Stimulated activated CD4-positive, alpha-beta T cell treated with anti-CD3 and anti-CD28 coated beads, TNF-alpha, amount 100 ng/mL, for 1 hour (primary cell): ENCODE measurements at places on chromosomes 11 and 22.

DNA sequence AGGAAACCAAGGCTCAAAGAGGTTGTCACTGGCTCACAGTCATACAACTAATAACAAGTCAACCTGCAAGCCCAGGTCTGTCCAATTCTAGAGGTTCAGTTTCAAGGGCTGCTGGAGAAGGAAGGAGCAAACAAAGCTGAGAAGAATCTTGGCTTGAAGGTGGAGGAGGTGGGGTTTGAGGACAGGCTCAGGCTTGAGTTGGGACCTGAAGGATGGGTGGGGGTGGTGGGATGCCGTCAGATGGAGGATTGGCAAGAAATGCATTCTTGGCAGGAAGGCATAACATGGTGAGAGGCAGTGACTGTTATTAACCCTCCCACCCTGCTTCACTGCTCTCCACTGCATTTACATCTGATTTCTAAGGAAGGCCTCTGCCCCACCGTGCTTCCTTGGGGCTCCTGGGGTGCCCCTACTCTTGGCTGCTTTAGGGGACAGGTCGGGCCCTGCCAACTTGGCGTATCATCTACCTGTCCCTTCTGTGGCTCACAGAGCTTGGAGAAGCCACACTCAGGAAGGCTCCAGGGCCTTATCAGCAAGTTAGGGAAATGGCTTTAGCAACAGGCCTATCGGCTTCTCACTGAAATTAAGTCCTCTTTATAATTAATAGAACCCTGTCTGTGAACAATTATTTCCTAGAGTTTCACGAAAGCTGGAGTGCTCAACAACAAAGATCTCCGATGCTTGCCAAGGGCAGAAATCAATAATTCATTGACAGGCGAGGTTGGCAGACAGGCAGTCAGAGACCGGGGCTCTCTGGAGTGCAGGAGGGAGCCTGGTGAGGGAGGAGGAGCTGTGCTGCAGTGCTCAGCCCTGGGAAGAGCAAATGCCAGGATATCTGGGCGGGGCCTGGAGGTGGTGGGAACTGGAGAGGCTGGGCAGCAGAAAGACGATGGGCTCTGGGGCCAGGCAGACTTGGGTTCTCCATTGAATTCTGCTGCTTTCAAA is 84.9 kb upstream of the NARS2 start:
- DNase-seq = no peak

- no peak for DNase-seq
Measured at GRCh38 chr11:326842-327580, 6.4 kb upstream of the IFITM3 start.

DNA sequence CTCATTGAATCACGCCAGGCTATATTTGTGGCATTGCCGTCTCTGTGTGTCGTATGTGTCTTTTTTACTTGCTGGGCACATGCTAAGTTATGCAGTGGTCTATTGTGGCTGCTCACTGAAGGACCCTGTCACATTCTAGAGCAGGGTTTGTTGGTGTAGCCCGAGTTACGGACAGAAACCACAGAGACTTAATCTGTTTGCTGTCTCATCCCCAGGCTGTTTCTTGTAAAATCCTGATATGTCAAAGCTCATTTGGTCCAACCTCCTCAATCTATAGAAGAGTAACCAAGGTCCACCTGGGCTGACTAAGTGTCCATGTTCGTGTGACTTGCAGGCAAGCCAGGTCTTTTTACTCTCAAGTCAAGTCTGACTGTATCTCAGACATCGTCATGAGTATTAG is 5.0 kb downstream of the DPF2 start:
- no peak for DNase-seq

DNA sequence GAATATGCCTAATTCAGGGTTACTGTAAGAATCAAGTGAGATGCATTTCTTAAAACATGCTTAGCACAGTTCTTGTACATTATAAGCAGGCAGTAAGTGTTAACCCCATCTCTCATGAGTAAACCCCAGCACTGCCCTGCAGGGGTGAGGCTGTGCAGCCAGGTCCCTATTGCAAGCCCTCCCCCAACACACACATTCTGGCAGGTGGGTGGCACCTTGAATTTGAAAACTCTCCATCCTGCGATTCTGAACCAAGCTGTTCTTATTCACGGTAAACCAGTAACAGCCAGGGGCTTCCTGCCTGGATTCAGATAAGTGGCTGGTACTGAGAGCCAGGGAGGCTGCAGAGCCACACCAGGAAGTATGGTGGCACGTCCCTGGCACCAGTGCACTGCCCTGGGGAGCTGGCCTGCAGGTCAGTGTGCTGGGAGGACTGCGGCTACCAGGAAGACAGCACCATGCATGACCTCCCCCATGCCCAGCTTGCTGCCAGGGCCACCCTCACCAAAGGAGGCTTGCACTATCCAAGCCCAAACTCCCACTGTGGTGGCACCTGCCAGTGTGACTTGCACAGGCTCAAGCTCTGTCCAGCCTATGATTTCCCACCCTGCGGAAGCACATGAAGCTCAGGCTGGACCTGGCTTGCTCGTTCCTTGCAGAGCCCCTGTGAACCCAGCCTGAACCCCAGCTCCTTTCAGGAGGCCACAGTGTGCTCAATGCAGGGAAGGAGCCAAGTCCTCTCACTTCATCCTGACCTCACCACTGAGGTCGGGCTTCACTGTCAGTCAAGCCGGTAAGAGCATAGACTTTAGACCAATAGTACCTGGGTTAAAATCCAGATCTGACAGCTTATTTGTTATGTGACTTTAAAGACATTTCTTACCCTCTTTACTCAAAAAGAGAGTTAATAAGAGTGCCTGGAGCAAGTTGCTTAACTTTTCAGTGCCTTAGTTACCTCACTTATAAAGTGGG is 88.1 kb downstream of the MICAL2 start:
- no peak for DNase-seq

DNA sequence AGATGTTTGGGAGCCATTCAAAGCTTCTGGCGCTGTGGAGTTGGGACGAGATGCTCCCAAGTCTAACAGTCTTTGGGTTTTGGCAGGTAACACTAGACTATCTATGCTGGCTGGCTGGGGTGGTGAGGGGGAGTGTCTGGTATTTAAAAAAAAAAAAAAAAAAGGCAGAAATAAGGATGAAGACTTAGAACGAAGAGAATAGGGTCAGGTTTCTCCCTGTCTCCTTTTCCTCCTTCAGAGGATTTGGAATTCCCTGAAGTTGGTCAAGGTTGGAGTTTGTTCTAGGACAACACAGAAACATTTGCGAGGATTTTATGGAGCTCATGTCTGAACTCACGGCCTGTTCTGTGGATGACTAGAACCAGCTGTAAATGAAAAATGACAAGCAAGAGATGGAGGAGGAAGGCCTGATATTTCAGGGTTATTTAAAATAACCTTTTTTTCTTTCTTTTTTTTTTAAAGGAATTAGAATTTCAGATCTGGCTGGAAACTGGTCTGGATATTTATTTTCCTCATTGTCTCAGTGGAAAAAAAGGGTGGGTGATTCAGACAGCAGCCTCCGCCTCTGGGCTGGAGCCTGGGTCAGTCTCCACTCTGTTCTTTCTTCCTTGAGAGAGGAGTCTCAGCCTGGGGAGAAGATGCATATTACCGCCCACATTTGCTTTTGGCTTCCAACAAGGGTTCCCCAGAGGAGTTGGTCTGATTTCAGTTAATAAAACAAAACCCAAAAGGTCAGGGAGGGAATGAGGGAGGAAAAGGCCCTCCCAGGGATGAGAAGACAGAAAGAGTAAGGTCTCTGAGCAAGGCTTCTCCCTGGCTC is 80.1 kb downstream of the USP35 start:
- no peak for DNase-seq

- no peak for DNase-seq
Measured at GRCh38 chr22:31139866-31140716, at the start of gene PLA2G3. Gene PLA2G3, minus strand, starts transcription at chr22:31140508. Its CDS starts 154 bp downstream, at chr22:31140354.

GRCh38 chr11:122100037-122100755 is 15.8 kb downstream of the BLID start:
- DNase-seq = no peak

DNA sequence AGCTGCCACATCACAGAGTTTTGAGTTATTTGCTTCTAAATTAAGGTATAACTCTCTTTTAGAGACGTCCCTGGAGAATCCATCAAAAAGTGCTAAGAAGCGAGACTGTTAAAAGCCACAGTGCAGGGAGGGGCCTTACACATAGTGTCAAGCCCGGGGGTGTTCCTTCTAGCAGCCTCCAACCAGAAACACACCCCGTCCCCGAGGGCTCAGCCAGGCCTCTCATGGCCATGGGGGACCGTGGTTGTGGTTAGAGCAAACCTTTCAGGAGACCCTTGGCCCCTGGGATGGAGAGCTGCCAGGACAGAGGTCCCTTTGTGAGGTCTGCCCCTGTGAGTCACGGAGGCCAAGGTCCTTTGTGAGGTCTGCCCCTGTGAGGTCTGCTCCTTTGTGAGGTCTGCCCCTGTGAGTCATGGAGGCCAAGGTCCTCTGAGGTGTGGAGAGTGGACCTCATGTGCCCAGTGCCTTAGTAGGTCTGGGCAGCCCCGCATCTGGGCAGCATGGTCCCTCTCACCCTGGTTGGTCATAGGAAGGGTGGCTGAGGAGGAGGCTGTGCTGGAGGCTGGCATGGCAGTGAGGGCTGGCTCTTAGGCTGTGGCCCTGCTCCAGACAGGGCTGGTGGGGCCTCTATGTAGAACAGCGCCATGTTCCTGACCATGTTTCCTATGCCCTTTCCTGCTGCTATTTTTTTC is 5.4 kb downstream of the GNAZ start:
- DNase-seq = no peak
